Skin of body (tissue), 3 donors: ENCODE measurements at places on chromosomes 3 and 15. TPM values are rescaled to one million over a fixed set of nuclear protein-coding genes. Genes with fewer than 3 reads are reported as not detected.

The NRROS gene
- total RNA-seq, result 3.9 TPM

The GOLGA6L26 gene
- not detected for total RNA-seq

The SLC28A2 gene
- total RNA-seq, result not detected

The ATOSA gene
- 73.6 TPM for total RNA-seq

The SYNPR gene
- total RNA-seq, result 0.20 TPM

The GOLGA8Q gene
- total RNA-seq, result 4.7 TPM

The ARHGEF3 gene
- 26.0 TPM for total RNA-seq

The TRPM1 gene
- total RNA-seq, result 3.5 TPM

The MESP1 gene
- total RNA-seq, result 1.6 TPM

The SLC51B gene
- not detected for total RNA-seq

The CTDSPL gene
- 39.3 TPM for total RNA-seq

The FGD5 gene
- 14.9 TPM for total RNA-seq

The MAP6D1 gene
- 1.2 TPM for total RNA-seq

The SOX2 gene
- total RNA-seq, result 1.9 TPM

The GOLGA8T gene
- 0.79 TPM for total RNA-seq

The CASR gene
- total RNA-seq, result not detected

The HEMK1 gene
- 5.4 TPM for total RNA-seq

The GP9 gene
- total RNA-seq, result 0.49 TPM

The NOX5 gene
- 0.39 TPM for total RNA-seq

The PRKAR2A gene
- 18.2 TPM for total RNA-seq

The TTC21A gene
- total RNA-seq, result 4.3 TPM

The SAMMSON gene
- total RNA-seq, result 0.69 TPM

The ANKDD1A gene
- total RNA-seq, result 3.6 TPM
